HTR-8/SVneo (cell line): ENCODE measurements at places on chromosomes 2 and 18.
A peak's percentile ranks its signal among the peaks of the same experiment; 100 is the strongest.

- no peak for DNase-seq
Observed at GRCh38 chr2:95077530-95077825, 44.1 kb downstream of the MRPS5 start.

DNA sequence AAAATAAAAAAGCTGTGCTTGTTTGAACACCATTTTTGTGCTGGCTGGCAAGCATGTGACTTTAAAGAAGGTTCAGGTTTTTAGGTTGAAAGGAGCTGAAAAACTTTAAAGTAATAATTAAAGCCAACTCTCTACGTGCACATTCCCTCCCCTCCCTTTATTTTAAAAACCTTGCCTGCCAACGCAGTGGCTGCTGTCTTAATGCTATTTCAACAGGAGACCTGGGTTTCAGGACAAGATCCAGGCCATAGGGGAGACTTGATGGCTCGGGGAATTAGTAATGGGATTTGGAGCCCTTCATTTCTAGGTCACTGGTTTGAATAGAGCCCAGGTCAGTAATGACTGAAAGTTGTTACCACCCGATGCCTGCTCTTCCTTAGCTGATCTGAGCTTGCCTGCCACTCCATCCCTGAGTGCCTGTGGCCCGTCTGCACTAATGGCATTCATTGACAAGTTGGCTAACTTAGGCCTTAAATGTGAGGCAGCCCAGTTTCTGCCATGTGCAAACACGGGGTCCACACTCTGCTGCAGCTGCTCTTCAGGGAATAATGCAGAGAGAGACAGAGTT is 1233.2 kb upstream of the ZEB2 start:
- no peak for DNase-seq

GRCh38 chr2:112636605-112637288 is 9.0 kb upstream of the SLC20A1 start:
- DNase-seq = no peak

- DNase-seq = no peak
Observed at GRCh38 chr18:44051026-44051425, 629.7 kb upstream of the SETBP1 start.

- DNase-seq = no peak
Observed at GRCh38 chr2:36859366-36859792, 107.0 kb downstream of the STRN start.

DNA sequence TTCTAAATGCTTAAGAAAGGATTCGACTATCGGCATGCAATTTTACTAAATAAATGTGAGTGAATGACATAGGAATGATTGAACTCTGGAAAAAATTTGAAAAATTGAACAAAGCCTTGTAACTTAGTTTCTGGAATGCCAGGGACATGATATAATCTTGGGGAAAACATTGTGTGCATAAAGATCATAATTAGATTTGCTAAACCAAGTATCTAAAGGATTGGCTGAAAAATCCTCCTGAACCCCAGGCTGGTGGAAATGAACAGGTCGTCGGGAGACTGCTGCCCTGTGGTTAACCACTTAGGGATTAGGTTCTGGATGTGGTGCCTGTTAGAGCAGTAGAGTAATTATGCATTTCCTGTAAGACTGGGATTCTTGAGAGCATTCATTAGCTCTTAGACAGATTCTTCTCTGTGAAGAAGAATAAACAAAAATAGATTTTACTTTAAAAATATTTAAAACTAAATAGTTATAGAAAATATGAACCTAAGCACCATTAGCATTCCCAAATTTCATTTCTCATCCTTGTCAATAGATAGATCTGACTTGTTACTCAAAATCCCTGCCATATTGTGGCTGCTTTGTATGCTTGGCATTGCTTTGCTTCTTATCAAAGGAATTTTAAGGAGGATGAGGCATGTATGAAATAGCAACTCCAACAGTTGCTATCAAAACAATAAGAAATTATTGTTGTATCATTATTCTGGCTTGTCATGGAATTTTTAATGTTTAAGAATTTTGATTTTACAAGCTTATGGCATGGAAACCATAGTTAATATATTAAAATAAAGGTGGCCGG is 55.9 kb downstream of the LYPD6B start:
- DNase-seq = peak; percentile 62

- DNase-seq = no peak
Observed at GRCh38 chr2:24515335-24515734, 24.3 kb downstream of the NCOA1 start.

DNA sequence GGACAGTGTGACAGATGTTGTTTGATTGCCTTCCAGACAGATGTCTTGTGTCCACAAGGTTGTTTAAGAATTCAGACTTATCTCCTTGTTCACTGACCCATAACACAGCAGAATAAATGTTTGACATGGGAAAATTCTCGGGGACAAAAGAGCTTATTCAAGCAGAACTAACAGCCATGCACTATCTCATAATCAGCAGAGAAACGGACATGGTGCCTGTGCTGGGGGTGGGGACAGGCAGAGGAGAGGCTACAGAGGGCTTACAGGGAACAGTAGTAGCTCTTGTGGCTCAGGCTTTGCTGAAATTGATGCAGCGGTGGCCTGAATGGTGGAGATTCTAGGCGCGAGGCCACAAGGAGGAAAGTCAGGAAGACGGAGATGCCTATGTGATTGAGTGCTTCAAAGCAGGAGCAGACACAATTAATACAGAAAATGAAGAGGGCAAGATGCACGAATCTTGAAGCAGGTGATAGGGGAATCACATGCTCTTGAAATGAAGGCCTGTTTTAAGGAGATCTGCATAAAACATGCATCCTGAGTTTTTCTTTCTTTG is 62.0 kb upstream of the CAB39 start:
- no peak for DNase-seq

DNA sequence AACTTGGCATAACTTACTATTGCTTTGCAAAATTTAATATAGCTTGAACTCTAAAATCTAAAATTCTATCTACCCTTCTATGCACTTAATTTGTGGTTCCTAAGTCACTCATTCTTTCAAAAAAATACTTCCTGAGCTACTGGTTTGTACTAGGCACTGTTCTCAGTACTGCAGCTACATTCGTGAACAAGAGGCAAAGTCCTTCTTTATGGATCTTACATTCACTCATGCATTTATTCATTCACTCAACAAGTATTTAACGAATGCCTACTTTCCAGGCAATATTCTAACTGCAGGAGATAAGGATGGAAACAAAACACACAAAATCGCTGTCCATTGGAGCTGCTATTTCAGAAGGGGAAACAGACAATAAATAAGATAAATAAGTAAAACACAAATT is 104.8 kb downstream of the NBAS start:
- DNase-seq = no peak

DNA sequence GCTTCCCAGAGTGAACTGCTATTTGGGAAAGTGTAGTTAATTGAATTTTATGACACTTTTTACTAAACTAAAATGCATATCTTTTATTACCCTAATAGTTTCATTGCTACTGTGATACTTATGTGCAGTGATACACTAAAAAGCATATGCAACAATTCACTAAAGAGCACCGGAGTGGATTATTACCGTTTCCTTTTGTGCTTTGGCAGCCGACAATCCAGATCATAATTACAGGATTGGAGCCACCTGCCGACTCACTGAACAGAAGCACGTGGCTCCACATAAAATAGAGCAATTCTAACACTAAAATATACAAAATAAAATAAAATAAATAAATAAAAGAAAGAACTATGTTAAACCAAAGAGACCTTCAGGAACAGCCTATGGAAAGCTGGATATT is 583.4 kb downstream of the NRXN1 start:
- DNase-seq = no peak

GRCh38 chr2:178246696-178247095 is 52.4 kb downstream of the OSBPL6 start:
- DNase-seq = no peak

GRCh38 chr2:157782057-157782845 is 93.9 kb downstream of the ACVR1 start:
- DNase-seq = peak; percentile 1

- no peak for DNase-seq
Observed at GRCh38 chr18:79420033-79420745, 24.5 kb downstream of the NFATC1 start.

DNA sequence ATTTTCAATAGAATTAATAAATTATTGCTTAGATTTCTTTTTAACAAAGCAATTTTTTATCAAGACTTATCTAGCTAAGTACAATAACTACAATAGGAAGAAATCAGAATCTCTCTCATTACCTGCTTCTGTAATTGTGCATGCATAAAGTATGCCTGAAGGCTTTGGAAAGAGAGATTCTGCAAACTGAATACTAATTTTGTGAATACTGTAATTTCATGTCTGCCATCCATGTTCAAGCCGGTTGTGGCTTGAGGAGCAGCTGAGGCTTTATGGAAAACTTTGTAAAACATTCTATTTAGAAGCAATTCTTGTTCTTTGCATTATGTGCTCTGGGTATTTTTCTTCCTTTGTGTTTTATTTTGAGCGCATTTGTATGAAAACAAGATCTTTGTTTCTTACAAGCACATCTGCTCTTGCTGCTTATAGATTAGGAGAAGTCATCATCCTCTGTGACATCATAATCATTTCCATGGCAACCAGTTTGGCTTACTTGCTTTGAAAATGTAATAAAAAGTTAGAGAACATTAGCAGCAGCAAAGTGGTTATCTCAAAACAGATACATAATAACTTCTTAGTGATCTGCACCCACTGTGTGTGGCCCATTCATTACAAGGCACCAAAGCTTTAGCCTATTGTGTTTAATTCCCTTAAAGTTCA is 16.0 kb upstream of the IKZF2 start:
- no peak for DNase-seq

DNA sequence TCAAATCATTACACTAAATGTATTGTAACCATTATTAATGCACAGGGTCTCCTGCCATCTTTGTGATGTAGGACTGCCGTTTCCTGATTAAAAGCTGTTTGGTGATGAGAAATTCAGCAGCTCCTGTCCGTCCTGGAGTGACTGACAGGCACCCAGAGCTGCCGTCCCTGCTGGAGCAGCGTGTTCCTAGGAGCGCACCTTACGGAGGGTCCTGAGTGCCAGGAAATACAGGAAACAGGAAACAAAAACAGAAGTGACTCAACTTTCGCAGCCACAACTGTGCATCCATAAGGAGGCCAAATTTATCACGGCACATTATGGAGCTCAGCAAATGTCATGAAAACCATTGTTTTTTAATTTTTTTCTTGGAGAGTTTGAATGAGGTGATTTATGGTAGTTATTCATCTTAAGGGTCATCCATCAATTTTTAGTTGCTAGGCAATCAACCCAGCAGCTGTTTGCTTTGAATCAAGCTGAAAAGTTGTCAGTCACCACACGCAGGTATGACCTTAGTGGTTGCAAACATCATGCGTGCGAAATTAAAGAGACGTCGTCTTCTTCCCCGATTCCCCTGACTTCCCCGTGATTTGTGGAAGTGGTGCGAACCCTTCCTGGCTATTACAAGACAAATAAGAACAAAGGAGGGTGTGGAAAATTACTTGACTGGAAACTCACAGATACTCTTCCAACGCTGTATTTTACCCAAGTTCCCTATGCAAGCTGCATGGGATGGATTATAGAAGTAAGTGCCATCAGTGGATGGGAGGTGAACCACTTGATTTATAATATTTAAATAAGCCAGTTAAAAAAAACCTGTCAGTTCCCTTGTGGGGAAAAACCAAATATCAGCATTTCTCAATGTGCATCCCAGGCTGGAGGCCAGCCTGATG is 19.8 kb downstream of the TSHZ1 start:
- no peak for DNase-seq

DNA sequence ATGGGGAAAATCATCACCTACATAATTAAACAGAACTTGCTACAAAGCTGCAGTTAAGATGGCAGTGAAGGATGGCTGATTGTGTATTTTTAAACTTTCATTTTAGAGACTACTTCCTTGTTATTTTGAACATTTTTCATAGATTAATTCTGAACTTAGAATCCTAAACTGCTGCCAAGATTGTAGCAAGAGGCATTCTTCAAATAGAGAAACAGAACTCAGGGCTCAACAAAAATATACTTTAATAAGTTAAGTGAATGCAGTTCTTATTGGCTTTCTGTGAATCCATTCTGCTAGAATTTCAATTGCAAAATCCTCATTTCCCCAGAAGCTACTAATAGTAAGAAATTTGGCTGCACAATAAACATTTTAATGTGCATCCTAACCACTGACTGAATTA is 160.3 kb downstream of the L3MBTL4 start:
- no peak for DNase-seq

GRCh38 chr2:201320701-201321100 is 36.4 kb downstream of the FLACC1 start:
- DNase-seq = no peak

- no peak for DNase-seq
Observed at GRCh38 chr2:129892773-129893172, 86.7 kb upstream of the RAB6C start.

- DNase-seq = no peak
Observed at GRCh38 chr18:48781163-48781987, 169.4 kb downstream of the SMAD7 start.

DNA sequence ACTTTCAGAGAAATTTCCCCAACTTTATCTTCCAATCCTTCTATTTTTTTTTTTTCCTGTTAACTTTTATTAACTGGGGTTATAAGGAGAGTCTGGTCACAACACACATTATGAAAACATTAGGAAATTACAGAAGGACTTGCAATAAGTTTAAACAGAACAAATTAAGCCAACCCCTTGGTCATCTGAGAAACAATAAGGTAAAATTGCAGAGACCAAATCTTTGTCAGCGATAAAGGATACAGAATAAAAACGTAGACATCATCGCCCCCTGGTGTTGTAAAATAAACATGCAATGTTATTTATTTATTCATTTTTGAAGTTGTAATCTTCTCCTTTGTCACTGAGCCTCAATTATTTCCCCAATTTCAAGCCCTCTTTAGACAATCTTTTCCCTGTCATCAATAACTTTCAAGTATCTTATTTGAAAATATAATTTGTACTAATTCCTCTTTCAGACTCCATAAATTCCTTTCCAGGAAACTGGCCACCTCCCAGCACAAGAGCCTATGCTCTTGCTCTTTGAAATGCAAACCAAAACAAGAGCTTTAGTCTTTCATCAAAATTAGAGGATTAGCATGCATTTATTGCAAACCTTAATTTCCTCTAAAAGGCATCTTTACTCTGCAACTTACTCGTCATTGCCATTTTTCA is 19.5 kb downstream of the G6PC2 start:
- DNase-seq = peak; percentile 24

DNA sequence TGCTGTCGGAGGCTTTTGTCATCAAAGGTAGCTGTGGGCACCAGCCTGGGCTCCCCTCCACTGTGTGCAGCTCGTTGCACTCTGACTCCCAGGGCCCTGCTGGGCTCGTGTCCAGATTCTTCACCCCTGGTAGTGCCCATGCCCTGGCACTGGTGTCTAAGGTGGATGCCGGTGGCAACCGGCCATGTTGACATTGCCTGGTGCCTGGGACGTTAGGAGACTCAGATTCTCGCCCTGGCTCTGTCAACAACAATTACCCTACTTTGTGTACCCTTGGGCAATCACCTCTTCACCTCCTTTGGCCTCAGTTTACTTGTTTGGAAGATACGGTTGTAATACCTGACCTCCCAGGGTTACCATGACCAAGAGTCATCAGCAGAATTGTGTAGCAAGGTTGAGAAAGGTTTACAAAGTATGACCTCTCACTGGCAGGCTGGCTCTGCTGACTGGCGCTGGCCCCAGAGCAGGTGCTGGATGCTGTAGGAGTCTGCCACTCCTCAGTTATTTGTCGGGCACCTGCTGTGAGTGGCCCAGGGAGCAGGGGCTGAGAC is 41.5 kb upstream of the MCFD2 start:
- DNase-seq = no peak
